Chondrocyte (in vitro differentiated cells): ENCODE measurements at places on chromosomes 3 and 15. TPM values are rescaled to one million over a fixed set of nuclear protein-coding genes. Genes with fewer than 3 reads are reported as not detected.

LMAN1L gene
- 0.82 TPM in 1 of 3 replicates, not detected in the others for total RNA-seq

DNA sequence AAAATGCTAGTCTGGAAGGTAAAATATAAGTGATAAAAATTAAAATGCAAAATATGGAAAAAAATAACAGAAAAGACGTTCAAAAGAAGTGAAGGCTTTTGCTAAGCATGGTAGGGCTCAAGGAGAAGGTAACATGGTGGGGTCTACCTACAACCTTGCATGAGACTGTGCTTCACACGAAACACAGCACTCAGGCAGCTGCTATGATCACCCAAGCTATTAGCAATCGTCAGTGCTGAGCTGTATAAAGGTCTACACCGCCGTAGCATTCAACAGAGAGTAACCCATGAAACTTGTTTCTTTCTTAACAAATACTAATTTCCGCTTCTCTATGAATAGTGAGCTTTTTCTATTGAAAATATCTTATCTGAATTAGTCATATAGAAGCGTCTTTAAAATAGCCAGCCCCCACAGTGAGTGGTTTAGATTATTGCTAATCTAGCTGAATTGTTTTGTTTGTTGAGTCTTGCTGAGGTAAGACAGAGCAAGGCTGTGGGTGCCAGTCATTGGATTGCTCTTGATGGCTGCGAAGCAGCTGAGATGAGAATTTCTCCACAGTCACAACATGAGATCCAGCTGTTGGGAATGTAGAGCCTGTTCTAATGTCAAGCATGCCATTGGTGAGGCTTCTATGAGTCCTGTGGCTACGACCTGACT is 230.0 kb downstream of the KLF13 start:
- no peak for DNase-seq

DNA sequence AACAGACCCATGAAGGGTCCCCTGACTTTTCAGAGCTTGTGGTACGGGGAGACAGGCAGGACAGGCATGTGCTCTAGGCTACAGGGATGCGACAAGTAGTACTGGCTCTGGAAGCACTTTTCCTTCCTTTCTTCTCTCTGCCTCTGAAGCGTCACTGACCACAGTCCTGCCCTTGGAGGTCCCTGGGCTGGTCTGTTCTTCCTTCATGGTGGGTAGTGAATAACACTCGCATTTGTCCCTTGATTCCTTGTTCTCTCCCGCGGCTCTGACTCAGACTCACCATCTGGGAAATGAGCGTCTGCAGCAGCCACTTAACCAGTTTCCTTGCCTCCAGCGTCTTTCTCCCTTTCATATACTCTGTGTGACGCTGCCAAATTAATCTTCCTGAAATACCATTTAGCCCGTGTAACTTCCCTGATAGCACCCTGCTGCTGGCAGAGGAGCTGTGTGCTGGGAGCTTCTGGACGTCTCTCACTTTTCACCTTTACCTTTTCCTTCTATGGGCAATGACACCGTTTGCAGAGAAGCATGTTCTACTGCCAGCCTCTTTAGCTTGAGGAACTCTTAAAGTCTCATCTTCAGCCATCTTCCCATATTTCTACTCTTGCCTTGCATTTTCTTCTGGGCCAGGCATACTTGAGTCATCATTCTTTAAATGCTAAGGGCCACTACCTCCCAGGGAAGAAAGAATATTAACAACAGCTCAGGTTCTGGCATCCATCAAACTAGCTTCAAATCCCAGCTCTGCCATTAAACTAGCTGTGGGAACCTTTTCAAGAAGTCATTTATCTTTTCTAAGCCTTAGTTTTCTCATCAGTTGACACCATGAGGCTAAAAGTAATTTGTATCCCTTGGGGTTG is 33.6 kb downstream of the TMEM45A start:
- DNase-seq, result no peak

NT5DC2 gene
- total RNA-seq, result 283 to 309 TPM (median 298 TPM) in 3 replicates

- no peak for DNase-seq
Observed at GRCh38 chr3:193507566-193507965, 47.1 kb downstream of the ATP13A4 start.

DNA sequence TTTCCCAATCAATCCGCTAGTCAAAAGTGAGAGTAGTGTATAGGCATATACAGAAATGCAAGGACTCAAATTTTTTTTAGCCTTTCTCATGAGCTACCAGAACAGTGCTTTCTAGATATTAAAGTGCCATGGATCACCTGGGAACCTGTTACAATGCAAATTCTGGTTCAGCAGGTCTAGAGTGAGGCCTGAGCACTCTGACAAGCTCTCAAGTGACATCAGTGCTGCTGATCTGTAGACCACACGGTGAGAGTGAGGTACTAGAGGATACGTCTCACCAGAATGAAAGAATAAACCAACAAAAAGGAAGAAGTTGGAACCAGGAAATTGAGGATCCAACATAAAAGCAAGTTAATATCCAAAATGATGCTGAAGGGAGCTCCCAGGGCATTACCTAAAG is 16.0 kb upstream of the PLA2G4D start:
- DNase-seq, result no peak

DNA sequence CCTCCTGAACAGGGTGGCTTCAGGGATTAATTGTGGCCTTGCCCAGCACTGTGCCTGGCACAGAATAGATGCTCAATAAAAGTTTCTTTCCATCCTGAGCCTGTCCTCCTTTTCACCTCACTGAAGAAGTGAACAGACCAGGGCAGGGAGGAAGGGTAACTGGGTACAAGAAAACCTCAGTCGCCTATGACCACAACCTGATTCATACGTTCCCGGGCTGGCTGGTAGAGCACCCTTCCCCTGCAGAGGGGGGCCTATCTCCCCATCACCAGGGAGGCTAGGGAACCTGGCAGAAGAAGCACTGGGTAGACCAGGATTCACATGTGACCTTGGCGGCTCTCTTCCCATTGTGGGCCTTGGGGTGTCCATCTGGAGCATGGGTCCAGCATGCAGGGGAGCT is 27.8 kb upstream of the CACNA2D2 start:
- DNase-seq, result no peak

DNA sequence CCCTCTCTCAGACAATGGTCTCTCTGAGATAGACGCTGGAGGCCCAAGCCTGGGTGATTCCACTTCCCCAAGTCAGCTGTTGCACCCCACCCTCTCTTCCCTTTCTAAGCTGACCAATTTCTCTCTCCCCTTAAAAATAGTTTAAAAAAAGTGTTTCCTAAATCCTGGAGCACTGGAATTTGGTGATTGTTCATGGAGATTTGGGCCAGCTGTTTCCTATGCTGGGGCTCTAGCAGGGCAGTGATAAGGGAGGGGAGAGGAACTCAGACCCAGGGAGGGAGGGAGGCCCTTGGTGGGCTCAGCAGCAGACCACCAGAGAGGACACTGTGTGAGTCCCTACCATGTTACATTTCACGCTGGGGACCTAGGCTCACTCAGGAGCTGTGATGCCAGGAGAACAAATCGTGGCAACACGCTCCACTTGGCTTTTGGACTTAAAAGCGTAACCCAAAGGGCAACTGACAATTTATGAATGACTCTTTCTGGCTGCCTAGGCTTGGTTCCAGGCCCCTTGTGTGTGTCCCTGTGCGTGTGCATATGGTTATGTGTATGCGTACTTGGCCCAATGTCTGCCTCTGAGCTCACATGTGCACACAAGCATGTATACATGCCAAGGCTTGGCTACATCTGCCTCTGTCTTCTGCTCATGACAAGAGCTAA is 59.8 kb upstream of the INSYN1 start:
- no peak for DNase-seq

DNA sequence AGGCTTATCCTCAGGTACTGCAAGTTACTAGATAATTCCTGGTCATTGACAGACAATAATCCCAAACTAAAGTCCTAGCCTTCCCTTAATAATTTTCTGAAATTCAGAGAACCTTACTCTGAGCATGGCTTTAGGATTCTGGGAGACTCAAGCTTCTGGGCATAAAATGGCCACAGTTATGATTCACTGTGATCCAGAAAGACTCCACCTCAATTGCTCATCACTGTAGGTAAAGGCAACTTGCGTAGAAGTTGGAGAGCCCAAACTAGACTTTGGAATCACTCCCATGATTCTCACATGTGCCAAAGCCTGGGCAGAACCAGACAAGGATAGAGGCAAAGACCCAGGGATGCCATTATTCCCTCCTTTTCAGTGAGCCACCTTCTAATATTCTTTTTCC is 195.3 kb downstream of the OSBPL10 start:
- DNase-seq, result no peak

- no peak for DNase-seq
Observed at GRCh38 chr15:56934269-56934668, 15.8 kb downstream of the TCF12 start.

DNA sequence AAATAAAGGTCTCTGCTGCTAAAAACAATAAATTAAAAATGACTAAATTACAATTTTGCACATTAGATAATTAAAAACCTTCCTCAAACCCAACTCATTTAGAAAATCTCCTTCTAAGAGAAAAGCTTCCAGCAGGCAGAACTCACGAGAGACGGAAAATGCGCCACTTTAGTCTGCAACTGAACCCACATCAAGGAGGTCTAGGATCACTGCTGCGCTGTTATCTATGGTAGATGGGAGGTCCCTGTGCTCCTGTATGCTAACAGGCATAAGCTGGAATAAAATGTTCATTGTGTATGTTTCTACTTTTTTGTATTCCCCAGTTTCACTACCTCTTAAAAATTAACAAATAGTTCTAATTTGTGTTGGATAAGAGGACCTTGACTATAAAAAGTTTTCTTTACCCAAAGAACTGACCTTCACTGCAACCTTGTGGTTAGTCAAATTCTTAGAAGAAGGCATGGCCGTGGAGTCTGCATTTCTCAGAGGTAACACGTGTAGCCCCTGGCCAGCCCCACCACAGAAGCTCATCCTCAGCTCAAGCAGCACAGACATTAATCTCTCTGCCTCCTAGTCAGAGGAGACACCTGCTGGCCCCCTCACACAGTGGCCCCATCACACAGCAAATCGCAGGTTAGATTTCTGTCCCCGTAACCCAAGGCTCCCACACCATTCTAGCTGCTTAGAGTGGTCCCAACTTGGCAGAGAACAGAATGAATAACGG is 22.3 kb downstream of the STIMATE start:
- DNase-seq, result no peak

DNA sequence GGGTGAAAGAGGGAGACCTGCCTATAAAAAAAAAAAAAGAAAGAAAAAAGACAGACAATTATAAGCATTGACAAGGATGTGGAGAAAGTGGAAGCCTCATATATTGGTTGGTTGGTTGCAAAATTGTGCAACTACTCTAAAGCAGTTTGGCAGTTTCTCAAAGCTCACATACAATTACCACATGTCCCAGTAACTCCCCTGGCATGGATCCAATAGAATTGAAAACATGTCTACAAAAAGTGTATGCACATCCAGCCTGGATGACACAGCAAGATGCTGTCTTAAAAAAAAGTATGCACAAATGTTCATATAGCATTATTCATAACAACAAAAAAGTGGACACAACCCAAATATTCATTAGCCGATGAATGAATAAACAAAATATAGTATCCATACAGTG is 19.5 kb downstream of the SETMAR start:
- no peak for DNase-seq

AVEN gene
- total RNA-seq, result 16.5 to 27.3 TPM (median 26.4 TPM) in 3 replicates

DNA sequence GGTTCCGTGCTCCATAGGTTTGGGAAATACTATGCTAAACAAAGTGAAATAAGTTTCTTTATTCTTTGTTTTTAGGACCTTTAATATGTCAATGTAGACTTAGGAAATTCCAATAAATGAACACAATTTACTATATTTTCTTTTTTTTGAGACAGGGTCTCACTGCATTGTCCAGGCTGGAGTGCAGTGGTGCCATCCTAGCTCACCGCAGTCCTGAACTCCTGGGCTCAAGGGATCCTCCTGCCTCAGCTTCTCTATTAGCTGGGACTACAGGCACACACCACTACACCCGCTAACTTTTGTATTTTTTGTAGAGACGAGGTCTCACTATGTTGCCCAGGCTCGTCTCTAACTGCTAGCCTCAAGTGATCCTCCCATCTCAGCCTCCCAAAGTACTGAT is 12.4 kb upstream of the HOMER2 start:
- DNase-seq, result no peak

GRCh38 chr3:130925628-130926027 is 31.7 kb downstream of the ATP2C1 start:
- DNase-seq, result no peak

- no peak for DNase-seq
Observed at GRCh38 chr3:140091143-140091542, 156.2 kb downstream of the CLSTN2 start.

- DNase-seq, result no peak
Observed at GRCh38 chr15:84949043-84949442, 32.6 kb upstream of the PDE8A start.

- no peak for DNase-seq
Observed at GRCh38 chr3:37491776-37492175, 317.4 kb upstream of the LRRFIP2 start.

GNB4 gene
- total RNA-seq, result 73.8 to 77.6 TPM (median 75.9 TPM) in 3 replicates

DNA sequence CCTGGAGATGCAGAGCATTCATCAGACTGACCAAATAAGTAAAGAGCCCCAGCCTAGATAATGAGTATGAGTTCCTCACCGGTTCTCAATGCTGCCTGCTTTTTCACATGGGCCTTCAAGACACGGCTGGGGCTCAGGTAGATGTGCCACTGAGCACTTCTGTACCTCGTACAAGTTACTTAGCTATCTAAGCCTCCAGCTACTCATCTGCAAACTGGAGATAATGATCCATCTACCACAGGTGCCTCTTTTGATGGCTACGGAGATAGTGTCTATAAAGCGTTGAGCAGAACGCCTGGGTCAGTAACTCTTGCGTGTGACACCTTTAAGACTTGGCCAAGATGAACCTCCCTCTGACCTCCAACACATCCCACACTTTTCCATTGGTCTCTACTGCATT is 56.3 kb downstream of the CCR4 start:
- DNase-seq, result no peak

- DNase-seq, result no peak
Observed at GRCh38 chr3:94065819-94066480, 3.1 kb downstream of the NSUN3 start.

DNA sequence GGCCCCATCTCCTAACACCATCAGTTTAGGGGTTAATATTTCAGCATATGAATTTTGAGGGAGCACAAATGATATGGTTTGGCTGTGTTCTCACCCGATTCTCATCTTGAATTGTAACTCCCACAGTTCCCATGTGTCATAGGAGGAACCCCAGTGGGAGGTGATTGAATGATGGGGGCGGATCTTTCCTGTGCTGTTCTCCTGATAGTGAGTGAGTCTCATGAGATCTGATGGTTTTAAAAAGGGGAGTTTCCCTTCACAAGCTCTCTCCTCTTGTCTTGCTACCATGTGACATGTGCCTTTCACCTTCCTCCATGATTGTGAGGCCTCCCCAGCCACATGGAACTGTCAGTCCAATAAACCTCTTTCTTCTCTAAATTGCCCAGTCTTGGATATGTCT is 73.8 kb upstream of the TJP1 start:
- no peak for DNase-seq

GRCh38 chr15:31280046-31280830 is 46.4 kb upstream of the KLF13 start:
- no peak for DNase-seq

ZNF619 gene
- total RNA-seq, result 3.3 to 5.5 TPM (median 3.7 TPM) in 3 replicates

GRIP2 gene
- total RNA-seq, result 0.20 to 0.63 TPM in 2 of 3 replicates, not detected in the other
